ENCODE measurements at places on chromosomes 7 and 10. TPM values are rescaled to one million over a fixed set of nuclear protein-coding genes. Genes with fewer than 3 reads are reported as not detected.

- no peak for DNase-seq
These were observed 216.5 kb upstream of the TMEM196 start for GRCh38 chr7:19989906-19990305.

DNA sequence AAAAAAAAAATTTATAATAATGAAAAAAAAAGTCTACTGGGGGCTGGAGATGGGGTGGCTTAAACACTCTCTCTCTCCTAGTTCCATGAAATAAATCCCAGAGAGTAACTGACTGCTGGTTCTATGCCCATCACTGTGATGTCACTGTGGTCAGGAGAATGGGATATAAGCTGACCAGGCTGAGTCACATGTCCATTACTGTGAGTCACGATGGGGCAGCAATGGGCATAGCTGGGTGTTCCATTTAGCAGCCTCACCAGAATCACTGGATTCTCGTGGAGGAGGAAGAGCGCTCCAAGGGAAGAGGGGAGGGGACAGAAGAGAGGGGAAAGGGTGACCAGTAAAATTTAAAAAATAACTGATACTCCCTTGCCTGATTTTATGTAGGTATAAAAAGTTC is 37.1 kb downstream of the MASTL start:
- no peak for DNase-seq

DNA sequence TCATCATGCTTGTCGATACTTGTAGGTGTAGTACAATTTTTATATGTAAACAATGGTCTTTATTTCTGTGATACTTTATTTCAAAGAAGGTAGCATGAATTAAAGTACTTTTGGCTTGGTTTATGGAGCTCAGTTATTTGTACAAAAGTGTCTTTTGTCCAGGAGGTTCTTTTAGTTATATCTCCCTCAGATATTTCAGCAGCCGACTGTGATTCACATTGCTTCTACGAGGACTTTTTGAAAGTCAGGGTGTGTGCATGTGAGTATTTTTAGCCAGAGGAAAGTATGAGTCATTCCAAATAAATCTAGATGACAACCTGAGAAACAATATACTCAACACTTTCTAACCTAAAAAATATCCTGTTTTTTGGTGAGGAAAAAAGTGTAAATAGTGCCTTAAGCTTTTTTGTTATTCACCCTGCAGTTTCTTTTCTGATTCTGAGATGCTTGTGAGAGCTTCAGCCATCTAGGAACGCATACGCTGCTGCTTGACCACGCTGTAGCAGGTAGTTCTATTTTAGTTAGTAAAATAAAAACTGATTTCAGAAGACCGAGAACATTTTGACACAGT is 595 bp upstream of the SUN1 start:
- DNase-seq, result peak; percentile 30

DNA sequence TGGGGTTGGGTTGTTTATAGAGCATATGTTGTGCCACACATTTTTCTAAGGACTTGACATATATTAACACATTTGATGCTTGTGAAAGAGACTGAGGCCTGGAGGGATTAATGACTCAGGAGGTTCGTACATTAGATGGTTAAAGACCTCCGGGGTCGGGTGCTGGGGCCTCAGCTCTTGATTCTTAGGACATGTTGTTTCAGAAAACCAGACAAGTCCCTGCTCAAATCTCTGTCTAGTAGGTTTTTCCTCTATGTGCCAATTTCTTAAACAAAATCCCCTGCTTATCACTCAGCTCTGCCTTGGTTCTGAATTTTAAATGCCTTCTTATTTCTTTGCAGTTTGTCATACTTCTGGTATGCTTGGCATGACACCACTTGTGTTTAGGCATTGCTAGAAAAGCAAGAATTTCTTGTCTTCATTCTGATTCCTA is 5.8 kb downstream of the UPP1 start:
- DNase-seq, result no peak

- DNase-seq, result peak; percentile 11
These were observed 637 bp downstream of the HSPA14 start for GRCh38 chr10:14838582-14839304.

GRCh38 chr10:97319671-97320479 is 804 bp downstream of the FRAT1 start:
- peak; percentile 69 for DNase-seq

DNA sequence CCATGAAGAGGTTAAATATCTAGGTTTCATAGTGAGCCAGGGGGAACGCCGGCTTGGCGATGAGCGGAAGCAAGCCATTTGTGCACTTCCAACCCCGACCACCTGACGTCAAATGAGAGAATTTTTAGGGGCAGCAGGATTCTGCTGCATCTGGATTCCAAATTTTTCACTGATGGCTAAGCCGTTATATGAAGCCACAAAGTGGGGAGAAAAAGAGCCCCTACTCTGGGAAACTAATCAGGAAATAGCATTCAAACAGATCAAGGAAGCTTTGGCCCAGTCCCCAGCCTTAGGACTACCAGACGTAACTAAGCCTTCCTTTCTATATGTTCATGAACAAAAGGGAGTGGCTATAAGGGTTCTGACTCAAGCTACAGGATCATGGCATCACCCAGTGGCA is 12.9 kb upstream of the ADCK2 start:
- DNase-seq, result no peak

The TMEM139 gene
- total RNA-seq, result 0.91 TPM

DNA sequence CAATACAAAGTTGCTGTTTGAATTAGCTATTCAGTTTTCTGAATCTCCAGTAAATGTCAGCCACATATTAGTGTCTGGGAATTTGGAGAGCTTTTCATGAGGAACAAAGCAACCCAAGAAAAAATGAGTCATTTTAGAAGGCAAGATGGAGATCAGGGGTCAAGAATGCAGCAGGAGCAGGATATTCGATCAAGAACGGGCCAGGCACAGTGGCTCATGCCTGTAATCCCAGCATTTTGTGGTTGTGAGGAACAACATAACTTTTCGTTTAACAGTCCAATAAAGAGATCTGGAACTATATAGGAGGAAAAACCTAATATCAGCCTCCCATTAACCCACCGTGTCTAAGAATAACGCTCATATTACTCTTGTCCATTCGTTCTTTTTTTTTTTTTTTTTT is 600.5 kb downstream of the MAGI2 start:
- DNase-seq, result no peak

DNA sequence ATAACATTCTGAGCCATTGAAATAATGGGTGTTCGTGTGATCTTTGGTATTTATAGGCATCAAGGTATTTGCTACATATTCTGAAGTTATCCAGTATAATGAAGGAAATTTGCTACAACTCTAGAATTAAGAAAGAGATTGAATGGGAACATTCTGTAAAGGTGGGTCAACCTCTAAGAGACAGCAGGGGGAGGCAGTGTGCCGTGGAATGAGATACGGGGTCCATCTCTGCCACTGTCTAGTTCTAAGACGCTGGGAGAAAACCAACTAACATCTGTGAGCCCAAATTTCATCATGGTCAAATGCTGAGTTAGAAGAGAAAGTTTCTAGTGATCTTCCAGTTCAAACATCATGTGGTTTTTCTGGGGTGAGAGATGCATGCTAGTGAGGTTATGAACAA is 368.9 kb downstream of the SORCS1 start:
- DNase-seq, result no peak

- DNase-seq, result no peak
These were observed 20.8 kb downstream of the VWA2 start for GRCh38 chr10:114259824-114260223.

DNA sequence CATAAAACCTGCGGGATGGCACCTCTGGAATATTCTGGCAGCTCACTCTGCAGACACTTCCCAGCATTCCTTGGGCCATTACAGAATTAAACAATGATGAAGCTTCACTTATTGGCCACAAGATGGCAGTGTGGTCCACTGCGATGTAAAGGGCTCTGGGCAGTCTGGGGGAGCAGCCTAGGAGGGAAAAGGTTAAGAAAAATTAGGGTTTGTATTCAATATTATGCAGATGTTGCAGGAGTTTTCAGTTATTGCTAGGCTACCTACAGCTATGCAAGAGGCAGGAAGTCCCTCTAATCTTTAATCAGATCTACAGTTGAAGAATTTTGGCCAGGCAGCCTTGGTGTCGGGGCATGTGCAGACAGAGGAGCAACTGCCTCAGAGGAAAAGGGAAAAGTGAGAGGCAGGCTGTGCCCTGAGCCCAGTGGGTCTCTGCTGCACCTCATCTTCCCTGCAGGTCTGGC is 233.2 kb upstream of the PRSS1 start:
- peak; percentile 45 for DNase-seq

The GNAI1 gene
- 1.2 TPM for total RNA-seq

GRCh38 chr7:32890793-32891042 is 842 bp downstream of the KBTBD2 start:
- DNase-seq, result no peak

DNA sequence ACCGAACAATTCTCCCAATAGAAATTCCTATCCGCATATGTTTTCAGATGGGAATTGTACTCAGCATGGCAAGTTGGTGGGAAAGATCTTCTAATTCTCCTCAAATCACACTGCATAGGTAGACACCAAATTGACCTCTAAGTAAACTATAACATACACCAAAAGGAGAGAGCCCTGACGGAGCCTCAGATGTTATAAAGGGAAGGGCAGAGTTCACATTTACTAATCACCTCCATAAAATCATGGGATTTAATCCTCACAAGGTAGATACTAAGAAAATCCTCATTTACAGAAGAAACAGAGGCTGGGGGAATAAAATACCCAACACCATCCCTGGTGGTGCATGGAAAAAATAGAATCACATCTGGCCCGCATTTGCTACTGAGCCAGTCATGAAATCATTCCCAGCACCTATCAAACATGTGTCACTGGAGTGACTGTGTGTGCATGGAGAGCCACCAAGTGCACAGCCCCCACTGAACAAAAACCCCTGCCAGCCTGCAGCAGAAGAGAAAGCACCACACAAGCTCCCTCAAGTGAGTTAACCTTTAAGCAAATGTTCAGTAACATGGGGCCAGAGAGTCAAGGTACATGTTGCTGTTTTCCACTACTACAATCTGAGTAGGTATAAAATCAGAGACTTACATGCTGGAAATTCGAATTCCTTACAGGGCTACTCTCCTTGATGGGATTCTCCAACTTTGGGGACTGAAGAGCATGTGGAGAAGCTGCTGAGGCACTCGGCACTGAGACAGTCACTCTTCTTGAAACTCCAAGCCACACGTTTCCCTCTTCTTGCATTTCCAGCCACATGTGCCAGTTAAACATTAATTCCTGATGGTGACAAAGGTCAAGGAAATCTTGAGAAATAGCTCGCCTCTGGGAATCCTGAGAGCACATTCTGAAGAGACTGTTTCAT is at the start of gene DDC:
Gene DDC, minus strand, starts transcription at position 766 of the 919 bp plus-strand sequence. CDS start 21,320 bp downstream, outside the sequence.
- no peak for DNase-seq

DNA sequence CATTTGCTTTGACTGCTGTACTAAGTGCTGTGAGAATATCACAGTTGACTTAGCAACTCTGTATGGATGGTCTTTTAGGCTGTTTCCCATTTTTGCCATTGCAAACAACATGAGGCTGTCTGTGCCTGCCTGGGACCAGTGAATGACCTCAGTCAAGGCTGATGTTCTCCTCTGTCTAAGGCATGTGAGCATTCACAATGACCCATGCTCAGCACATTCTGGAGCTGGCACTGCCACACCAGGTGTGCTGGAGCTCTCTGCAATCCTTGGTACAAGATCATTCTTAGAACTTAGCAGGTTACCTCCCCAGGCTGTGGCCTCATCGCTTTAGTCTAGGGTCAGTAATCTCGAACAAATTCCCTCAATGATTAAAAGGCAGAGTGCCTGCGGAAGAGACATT is 61.9 kb downstream of the SH3PXD2A start:
- DNase-seq, result no peak

DNA sequence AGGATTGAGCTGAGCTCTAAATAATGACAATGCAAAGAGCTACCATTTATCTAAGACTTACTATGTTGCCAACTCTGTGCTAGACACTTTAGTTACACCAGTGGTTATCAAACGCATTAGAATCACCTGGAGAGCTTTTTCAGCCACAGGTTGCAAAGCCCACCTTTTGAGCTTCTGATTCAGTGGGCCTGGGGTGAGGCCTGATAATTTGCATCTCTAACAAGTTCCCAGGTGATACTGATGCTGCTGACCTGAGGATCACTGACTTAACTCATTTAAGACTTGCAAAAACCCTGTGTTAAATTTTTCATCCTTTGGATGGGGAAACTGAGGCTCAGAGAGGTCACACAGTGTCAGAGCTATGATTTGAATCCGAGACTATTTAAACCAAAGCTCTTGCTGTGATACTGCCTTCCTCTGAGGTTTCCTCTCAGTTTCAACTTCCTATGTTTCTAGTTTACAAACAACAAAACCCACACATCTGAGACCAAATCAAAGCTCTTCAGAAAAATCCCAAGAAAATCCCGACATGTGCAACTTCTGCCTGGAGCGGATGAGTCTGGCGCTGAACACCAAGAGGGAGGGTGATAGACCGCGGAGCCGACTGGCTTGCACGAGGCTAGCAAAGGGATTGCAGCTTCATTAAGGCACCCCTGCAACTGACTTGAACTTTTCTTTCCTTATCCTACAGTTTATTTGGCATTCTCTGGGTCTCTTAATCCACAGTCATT is 124.9 kb downstream of the CYP26A1 start:
- no peak for DNase-seq

DNA sequence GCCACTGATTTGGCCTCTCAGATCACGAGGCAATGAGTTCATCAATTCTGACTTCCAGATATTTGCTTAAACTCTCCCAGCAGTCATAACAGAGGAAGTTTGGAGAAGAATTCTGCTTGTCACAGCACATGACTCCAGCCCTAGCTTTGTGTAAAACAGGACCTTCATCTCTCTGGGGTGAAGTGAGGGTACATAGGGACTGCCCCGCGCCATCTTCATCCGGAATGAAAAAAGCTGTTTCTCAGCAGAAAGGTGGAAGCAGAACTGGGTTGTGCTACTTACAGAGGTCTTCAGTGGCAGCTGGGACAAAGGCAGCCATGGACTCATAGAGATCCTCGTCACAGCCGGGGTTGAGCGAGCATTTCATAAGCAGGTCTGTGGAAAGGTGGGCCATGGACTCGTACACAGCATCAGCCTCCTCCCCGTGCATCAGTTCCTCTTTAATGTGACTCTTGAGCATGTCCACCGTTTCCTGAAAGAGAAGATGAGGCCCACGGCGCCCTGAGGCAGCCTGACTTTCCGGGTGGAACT is 58.4 kb upstream of the TM9SF3 start:
- DNase-seq, result no peak

DNA sequence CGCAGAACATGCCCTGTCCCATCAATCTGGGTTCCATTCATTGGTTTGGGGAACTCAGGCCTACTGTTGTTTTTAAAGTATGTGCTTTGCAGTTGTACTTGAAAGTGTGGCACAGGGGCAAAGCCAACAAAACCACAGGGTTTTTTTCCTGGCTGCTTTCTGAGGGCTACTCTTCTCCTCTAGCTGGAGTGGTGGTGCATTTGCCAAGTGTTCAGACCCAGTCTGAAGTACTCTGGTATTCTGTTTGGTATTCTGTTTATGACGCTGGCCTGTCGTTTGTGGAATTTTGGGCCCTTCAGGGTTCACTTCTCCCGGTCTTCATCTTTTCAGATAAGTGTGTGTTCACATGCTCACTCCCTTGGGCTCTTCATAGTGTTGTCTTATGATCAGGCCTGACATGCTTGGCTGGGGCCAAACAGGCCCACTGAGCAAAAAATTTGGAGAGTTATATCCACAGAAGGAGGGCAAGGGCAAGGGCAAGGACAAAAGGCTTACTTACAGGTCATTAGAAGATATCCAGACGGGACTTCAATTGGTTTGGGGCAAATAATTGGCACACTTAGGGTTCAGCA is 26.3 kb downstream of the SLC26A4 start:
- no peak for DNase-seq

GRCh38 chr10:13346283-13347042 is 1.6 kb downstream of the SEPHS1 start:
- no peak for DNase-seq

The OR6B1 gene
- not detected for total RNA-seq

The C10orf105 gene
- 0.52 TPM for total RNA-seq

All from CD4-positive, CD25-positive, alpha-beta regulatory T cell (primary cell).